ENCODE measurements at places on chromosomes 1 and 21.

GRCh38 chr1:235938709-235939479 is 72.2 kb upstream of the LYST start:
- DNase-seq = no peak

DNA sequence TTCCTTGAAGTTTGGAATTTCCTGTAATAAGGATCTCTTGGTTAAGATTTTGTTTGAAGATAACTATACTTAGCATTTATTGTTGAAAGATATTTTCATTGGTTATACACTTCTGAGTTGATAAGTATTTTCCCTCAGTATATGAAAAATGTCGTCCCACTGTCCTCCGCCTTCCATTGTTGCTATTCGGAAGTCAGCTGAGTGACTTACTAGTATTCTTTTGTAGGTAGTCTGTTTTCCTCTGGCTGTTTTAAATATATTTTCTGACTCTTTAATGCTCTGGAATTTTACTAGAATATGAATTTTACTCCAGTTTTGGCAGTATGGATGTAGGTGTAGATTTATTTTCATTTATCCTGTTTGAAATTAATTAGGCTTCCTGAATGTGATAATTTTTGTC is 498.7 kb upstream of the NFIA start:
- DNase-seq = no peak

DNA sequence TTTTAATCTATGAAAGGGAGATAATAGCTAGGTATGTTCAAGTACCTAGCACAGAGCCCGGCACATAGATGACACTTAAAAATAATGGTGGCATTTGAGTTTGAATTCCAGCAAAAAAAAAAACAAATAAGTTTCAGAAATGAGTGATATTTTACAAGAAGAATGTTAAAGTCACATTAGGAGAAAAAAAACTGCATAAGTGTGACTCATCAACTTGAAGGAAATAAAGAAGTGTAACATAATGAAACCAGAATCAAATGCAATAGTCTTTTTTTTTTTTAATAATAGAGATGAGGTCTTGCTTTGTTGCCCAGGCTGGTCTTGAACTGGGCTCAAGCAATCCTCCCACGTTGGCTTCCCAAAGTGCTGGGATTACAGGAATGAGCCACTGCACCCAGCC is 17.1 kb downstream of the DNASE2B start:
- DNase-seq = no peak

DNA sequence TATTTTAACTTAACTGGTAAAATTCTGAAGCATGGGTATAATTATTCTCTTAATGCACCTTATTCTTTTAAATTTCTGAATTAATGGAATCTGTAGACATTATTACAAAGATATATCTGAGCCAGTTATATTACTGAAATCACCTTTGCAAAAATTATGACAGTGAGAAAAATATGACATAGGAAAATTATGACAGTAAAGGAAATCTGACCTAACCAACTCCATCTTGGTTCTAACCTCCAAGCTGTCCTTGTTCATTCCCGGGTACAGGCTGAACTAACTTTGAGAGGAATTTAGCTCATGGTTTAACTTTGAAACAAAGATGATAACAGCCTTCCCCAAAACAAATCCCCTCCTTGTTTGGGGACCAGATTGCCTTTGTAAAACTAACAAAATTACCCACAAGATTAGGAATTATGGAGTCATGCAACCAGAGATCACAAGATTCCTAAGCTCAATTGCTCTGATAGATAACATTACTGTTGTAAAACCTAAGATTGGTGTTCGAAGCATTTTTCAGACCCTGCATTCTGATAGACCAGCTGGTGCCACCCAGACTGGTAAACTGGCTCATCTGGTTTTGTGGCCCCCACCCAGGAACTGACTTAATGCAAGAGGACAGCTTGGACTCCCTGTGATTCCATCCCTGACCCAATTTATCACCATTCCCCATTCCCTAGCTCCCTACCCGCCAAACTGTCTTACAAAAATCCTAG is 9.4 kb upstream of the CD55 start:
- DNase-seq = no peak

DNA sequence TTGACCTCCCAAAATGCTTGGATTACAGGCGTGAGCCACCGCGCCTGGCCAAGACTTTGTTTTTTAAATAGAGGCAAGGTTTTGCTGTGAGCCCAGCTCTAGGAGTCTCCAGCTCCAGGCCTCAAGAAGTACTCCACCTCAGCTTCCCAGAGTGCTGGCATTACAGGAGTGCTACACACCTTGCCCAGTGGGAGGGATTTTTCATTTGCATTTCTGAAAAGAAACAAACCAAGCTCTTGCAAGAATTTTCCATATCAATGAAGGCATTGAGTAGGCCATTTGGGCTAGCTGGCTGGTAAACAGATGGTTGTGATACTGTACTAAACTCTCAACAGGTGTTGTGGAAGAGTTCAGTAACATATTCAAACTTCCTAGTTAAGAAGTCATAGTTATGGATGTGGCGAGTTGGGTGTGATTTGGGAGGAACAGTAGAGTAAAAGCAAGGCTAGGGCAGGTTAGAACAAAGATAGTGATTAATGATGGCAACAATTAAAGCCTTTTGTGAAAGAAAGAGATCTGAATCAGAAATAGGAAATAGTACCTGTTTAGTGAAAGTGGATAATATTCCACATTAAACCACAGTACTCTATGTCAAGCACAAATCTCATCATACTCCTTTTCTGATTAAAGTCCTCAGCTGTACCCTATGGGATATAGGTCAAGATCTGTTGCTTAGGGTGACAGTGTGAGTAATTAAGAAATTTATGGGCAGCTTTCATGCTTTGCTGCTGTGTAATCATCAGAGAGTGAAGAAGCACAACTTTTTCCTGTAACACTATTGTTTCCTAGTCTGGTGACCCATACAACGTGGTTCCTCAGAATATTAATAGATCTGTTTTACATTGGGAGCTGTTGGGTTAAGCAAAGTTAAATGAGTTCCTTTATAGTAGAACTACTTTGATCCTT is 10.7 kb downstream of the AKIRIN1 start:
- DNase-seq = no peak

- DNase-seq = no peak
Observed at GRCh38 chr21:38930853-38931252, 125.1 kb downstream of the ETS2 start.

GRCh38 chr1:21706151-21706835 is 37.1 kb upstream of the RAP1GAP start:
- no peak for DNase-seq

DNA sequence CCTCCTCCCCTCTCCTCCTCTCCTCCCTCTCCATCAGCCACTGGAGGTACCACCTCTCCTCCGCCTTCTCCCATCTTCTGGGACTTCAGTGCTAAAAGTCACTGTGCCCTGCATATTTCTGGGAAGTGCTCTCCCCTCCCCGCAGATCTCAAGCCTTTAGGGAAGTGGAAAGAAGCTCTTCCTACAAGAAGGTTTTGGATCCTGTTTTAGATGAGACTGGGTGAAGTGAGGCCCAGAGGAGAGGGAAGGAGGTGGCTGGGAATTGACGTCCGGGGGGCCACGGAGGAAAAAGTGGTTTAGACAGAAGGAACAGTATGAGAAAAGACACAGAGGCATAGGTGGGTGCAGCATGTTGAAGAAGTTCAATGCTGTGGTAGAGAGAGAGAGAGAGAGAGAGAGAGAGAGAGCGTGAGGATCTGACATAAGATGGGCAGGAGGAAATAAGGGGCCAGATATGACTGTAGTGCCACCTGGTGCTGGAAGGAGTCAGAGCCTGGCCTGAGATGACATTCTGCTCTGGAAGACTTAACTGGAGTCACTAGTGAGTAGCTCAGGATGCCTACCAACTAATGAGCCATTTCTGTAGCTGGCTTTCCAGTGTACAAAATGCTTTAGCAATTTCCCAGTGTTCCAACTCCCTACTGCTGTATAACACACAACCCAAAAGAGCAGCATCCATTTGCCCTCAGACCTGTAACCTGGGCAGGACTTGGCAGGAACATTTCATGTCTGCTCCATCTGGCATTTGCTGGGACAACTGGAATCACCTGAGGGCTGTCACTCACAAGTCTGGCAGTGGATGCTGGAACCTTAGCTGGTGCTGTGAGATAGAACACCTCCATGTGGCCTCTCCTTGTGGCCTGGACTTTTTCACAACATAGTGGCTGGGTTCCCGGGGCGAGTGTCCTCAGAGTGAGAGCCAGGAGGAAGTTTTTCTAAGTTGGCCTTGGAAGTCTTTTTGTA is 16.6 kb upstream of the ZSCAN20 start:
- no peak for DNase-seq

DNA sequence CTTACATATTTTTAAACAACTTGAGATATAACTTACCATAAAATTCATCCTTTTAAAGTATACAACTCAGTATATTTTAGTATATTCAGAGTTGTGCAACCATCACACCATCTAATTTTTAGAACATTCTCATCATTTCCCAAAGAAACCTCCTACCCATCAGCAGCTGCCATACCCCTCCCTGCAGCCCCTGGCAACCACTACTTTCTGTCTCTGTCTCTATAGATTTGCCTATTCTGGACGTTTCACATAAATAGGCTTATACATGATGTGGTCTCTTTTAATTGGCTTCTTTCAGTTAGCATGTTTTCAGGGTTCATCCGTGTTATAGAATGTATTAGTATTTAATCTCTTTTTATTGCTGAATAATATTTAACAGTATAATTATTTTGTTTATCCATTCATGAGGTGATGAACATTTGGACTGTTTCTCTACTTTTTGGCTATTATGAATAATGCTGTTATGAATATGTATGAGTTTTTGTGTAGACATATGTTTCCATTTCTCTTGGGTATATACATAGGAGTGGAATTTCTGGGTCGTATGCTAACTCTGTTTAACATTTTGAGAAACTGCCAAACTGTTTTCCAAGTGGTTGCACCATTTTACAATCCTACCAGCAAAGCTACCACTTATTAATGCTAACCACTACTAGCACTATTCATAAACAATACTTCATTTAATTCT is 29.5 kb downstream of the WDR26 start:
- no peak for DNase-seq

- no peak for DNase-seq
Observed at GRCh38 chr1:236144446-236145150, 2.3 kb downstream of the GPR137B start.

GRCh38 chr1:81873946-81874345 is 73.2 kb downstream of the ADGRL2 start:
- DNase-seq = no peak

DNA sequence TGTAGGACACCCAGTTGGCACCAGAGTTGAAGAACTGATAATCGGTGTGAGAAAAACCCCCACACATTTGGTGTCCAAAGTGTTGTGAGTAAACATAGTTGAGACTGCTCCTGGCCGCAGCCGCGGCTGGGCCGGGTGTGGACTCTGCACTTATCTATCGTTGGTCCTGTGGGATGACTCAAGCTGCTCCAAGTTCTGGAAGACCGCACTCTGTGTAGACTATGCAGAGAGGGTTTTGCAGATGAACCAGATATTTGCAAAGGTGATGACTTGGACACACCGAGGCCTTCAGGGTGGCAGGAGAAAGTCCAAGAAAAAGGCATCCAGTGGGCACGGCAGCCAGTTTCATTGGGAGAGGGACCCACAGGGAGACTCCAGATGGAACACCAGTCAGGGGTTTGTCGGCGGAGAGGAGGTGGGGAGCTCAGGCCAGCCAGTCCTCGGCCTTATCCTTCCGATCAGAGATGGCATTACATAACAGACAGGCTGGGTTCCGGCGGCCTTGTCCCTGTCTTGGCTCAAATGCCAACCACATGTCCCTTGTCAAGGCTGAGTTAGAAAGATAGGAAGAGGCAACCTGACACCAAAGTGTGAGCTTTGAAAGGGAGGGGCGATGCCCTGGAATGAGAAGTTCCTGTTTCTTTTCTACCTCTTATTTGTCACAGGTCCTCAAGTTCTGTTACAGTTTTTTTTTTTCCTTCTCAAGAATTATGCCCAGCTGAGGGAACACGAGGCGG is 21.1 kb downstream of the C2CD2 start:
- DNase-seq = no peak

- no peak for DNase-seq
Observed at GRCh38 chr1:92832537-92833114, 786 bp downstream of the RPL5 start.

DNA sequence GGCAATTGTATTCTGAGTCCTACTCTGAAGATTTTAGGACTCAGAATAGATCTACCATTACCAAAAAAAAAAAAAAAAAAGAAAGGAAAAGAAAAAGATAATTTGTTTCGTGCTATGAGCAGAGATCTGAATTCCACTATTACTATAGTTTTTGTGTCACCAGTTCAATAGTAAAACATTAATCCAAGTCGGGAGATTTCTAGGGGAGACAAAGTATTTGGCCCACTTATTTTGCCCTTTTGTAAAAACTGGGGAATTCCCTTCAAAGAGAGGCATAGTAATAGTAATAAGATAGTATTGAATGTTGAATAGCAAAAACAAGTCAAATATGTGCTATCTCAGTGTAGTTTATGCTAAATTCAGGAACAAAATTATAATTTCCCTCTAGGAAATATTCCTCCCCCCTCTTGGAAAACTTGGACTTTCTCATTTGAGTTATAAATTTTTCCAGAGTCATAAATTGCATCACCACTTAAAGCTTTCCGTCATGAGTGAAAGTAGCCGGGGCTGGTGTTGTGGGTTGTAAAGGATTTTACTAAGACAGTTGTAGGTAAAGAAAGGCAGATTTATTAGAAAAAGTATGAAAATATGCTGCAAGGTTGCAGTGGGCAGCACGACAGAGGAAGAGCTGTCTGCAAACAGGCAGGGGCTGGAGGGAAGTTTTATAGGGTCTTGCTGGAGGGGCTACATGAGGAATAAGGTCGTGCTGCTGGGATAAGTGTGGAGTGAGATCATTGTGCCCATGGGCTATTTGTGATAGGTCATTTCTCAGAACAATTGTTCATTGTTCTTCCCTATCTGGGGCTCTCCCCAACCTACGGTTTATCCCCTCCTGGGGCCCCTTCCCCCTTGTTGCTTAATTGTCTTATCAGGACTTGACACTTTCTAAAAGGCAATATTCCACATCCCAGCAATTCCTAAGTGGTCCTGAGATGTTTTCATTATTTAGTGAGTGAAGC is 1009.9 kb downstream of the PLA2G4A start:
- DNase-seq = no peak

GRCh38 chr1:61028136-61028535 is 54.2 kb upstream of the NFIA start:
- DNase-seq = no peak

GRCh38 chr1:12166834-12167492 is at the start of gene TNFRSF1B:
TNFRSF1B (plus strand) TSS chr1:12166991; CDS start chr1:12167092, 101 bp downstream.
- DNase-seq = no peak

DNA sequence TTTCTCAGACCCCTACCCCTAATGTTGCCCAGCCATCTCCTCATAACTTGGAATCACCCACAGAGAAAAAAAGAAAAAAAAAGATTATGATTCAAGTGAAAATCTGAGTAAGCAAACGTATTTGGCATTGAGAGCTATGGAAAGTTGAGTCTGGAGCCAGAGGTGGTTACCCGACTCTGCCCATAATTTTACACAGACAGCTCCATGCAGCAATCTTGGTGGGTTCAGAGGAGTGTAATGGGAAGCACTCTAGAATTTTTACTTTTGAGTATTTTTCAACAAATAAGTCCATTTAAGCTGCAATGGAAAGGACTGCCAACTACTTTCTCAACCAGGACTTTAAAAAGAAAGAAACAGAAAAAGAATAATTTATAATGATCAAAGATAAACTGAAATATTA is 62.7 kb downstream of the ZC3H11B start:
- no peak for DNase-seq
